ENCODE measurements at places on chromosomes 1 and 21.
A peak's percentile ranks its signal among the peaks of the same experiment; 100 is the strongest.

DNA sequence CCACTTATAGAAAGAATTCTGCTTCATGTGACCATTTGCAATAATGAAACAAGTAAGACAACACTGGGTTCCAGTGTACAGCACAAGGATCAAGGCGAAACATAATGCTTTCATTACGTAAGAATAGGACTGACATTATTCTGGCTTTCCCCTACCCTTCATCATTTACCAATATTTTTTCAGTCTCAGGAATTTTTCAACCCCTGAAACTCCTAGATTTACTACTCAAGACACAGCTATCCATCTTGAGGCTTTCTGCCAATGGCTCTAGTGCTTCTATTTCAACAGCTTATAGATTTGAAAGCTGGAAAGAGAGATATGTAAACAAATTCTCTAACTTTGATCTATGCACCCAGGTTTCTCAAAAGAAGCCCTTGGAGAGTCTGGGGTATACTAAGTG lies 48.4 kb downstream of the WLS start:
- no peak for DNase-seq

- no peak for DNase-seq
Observed at GRCh38 chr1:211257826-211258225, 1.3 kb upstream of the RCOR3 start.

GRCh38 chr1:38917772-38918171 lies 23.9 kb downstream of the RHBDL2 start:
- DNase-seq, result no peak

DNA sequence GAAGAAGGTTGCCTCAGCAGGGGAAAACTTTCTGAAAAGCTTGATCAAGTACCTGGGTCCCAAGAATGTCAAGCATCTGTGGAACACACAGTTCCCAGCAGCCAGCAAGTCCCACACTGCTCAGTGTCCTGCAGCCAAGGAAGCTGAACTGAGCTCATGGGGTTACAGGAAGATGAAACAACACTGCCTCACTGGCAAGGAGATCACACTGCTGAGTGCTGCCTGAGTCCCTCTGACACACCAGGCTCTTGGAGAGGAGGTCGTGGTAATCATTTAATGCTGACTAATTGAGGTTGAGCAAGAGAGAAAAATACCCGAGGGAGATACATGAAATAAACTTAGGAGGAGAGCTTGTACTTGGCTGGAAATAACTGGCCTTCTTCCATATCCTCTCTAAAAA lies 75.2 kb downstream of the MPZL1 start:
- DNase-seq, result no peak

DNA sequence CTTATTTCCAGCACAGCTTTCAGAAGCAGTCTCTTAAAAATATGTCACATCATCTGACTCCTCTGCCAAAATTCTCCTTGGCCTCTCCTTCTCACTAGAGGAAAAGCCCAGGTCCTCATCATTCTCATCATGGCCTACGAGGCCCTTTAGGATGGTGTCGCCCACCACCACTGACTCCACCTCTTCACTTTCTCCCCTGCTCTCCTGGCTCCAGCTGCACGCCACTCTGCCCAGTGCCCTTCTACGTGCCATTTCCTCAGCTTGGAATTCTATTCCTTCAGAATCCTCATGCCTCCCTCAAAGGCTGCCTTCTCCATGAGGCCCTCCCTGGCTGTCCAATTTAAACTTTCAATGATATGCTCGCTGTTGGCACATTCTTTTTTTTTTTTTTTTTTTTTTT lies 25.3 kb upstream of the BTG2 start:
- no peak for DNase-seq

DNA sequence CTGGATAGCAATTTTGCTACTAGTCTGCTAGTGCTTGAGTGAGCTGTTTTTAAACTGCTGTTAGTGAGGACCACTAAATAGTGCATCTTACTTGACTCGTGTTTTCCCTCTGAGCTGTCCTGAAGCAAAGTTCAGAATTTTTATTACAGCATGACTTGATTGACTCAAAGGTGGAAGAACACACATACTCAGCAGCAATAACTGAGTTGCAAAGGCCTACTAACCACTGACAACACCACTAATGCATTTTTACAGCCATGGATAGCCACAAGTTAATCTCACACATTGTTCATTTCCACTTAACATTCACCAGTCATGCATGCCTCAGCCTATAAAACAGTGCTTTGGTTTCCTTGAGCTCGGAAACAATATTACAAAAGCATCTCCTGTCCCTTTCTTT lies 148.7 kb downstream of the RUNX1 start:
- DNase-seq, result no peak

DNA sequence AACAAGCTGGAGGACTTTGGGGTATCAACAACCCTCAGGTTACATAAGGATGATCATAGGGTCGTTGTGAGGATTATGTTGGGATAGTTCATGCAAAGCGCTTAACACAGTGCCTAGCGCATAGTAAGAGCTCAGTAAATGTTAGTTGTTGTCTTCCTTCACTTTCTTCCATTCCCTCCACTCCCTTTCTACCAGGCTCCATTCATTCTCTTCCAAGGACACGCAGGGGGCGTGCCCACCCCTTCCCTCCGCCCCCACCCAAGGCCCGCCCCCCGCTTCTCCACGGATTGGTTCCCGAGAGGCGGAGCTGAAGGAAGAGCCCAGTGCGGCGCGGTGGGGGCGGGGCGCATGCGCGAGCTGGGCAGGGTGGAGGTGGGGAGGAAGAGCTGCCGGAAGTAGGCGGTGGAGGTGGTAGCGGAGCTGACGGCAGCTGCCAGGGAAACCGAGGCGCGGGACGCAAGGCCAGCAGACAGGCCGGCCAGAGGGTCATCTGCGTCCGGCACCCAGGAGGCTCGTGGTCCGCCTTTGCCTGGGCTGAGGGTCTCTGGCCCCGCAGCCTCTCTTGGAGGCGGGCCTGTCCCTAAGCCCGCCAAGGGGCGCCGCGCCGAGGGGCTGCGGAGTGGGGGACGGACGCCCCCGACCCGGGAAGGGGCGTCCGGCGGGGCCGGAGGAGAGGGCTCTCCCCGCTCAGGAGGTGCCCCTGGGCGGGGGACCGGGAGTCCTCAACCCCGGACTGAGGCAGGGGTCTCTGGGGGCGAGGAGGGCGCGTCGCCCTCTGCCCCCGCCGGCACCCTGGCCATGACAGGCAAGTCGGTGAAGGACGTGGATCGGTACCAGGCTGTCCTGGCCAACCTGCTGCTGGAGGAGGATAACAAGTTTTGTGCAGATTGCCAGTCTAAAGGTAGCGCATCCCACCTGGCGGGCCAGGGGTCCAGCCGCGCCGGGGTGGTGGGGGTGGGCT lies at the start of gene SMAP2:
Gene SMAP2, plus strand, starts transcription at position 405 of the 961 bp plus-strand sequence. Its CDS starts 394 bp downstream, at position 799.
- peak; percentile 91 for DNase-seq

GRCh38 chr1:44985747-44986359 lies 542 bp downstream of the EIF2B3 start:
- no peak for DNase-seq

DNA sequence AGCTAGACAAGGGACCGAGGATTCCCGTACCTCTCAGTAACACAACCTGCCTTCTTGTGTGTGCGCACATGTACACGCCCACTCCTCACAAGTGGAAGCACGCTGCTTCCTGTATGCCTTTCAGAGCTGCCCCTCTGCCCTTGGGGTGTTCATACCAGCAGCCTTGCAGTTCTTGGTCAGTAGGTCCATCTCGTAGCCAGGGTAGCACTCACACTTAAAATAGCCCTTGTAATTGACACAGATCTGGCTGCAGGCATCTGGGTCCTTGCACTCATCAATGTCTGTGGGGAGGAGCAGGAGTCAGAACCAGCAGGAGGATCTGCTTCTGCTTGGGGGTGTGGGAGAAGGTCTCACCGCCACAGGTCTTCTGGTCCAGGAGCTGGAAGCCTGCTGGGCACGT lies 32.6 kb upstream of the MAGOH start:
- DNase-seq, result no peak

DNA sequence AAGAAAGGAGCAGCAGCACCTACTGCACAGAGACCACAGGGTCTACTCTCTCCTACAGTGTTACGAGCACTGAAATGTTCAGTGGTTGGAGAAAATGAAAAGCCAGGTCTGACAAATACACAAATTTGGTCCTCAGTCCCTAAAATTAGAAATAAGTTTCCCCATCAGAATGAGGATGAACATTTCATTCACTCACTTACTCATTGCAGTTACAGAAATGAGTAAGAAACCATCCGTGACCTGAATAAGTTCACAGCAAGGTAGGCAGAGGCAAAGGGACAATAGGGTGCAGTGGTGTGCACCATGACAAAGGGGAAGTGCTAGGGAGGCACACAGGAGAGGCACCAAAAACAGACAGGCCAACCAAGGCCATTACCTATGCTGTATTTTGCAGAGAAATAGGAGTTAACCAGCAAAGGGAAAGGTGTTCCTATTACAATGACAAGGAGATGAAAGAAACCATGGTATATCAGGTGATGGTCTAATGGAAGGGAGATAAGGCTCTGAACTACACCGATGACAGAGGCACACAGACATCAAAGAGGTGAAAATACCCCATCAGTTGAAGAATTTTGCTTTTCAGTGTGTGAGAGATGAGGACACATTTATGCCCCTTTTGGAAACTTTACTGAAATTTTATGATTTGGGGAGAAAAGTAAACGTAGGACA lies 29.4 kb downstream of the VAV3 start:
- no peak for DNase-seq

DNA sequence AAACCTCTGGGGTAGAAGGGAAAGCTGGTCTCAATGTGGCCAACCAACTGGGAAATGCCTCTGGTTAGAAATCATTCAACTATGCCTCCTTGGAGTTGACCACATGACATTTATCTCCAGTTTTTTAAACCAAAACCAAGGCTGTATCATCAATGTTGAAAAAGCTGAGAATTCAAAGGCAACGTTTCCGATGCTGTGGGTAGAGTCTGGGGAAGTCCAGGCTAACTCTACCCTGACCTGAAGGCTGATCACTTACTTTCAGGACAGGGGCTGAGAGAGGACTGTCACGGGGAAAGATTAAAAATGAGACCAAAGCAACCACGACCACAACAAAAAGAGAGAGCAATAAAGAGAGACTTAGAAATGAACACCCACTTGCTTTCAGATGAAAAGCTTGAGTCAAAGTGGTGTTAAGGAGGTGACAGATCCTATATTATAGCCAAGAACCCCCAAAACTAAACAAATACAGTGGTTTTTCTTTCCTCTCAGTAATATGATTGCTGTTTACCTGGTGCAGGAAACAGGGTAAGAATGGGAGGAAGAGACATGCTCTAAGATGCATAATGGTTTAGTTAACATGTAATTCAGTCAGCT lies 90.8 kb upstream of the TNFSF4 start:
- no peak for DNase-seq

- DNase-seq, result no peak
Observed at GRCh38 chr1:106620521-106620954, 435.9 kb upstream of the PRMT6 start.

- DNase-seq, result no peak
Observed at GRCh38 chr1:154520333-154520732, 18.1 kb upstream of the SHE start.

- DNase-seq, result no peak
Observed at GRCh38 chr1:186662752-186663151, 17.5 kb downstream of the PTGS2 start.
